ENCODE measurements at places on chromosomes 5 and 9.
A peak's percentile ranks its signal among the peaks of the same experiment; 100 is the strongest.

- no peak for DNase-seq
These were observed 240.5 kb upstream of the CHD1 start for GRCh38 chr5:99169309-99169708.

DNA sequence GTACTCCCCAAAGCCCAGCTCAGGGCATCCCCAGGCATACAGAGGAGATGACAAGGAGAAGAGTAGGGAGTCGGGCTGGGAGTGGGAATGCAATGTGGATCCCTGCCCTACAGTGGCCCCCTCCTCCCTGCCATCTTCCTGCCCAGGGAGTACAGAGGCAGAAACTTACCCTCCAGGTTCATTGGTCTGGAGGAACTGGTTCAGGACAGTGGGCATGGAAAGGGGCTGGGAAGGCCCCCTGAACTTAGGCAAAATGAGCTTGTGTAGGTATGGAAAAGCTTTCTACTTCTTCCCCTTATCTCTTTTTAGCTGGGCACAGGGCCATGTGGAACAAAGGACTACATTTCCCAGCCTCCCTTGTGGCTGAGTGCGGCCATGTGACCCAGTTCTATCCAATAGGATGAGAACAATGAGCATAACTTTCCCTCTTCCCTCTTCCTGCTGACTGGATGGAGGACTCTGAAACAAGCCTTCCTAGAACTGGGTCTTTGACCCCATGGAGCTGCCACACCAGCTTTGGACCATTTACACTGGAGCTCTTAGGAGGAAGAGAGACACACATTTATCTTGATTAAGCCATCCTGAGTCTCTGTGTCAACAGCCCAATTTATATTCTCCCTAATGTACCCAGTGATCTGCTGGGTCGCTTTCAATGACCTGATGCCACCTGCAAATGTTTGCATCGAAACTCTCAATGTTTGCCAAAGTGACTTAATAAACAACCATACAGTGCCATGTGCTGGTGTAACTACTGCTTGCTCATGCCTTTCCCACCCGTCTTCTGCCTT is 25.0 kb upstream of the HMCN2 start:
- peak; percentile 30 for DNase-seq

- DNase-seq = no peak
These were observed 188.8 kb downstream of the MEF2C start for GRCh38 chr5:88694023-88694679.

DNA sequence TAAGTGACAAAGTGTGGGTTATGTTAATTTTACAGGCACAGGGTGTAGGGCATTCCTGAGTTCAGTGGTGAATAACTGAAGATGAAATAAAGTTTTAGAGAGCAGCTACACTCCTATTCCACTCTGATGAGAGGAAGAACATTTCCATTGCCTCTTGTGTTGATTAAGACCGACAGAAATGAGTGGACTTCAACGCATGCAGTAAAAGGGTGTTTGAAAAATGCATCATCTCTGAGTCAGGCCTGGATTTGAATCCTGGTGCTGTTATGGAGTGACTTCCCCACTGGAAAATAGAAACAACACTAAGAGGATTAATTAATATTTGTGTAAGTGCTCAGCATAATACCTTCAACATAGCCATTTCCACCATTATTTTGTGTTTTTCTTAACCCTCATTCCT is 86.3 kb downstream of the PRR16 start:
- DNase-seq = no peak

- no peak for DNase-seq
These were observed 250.9 kb upstream of the ZNF608 start for GRCh38 chr5:124997186-124997893.

DNA sequence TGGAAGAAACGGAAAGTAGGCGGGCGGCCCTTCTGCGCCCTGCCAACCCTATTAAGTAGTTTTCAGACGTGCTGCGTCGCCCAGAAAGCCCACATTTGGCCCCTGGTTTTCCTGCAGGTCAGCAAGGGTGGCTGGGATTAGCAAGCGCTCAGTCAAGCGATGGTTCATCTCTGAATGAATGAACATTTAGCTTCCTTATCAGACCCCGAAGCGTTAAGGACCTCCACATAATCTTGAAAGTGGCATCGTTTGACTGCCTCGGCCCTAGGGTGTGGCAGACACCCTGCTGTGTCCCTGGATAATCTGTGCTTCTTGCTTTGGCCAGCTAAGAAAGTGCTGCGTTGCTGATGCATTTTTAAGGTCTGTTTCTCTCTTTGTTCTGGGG is 684 bp downstream of the TOR1B start:
- no peak for DNase-seq

DNA sequence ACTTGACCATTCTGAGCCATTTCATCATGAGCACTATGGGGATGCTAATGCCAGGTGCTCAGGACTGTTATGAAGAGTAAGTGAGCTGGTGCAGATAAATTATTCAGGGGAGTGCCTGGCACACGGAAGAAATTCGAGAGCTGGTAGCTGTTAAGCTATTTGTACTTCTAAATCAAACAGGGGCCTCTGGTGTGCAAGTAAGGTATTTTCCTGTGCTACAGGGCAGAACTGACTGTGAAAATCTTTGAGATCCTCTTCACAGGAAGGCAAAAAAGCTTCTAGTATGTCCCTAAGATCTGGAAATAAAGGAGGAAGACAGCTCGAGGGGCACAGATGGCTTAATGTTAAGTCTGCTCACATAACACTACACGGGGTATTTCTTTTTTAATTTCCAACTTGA is 106.3 kb upstream of the SPOCK1 start:
- no peak for DNase-seq

GRCh38 chr9:3151672-3152576 is 308.0 kb upstream of the PUM3 start:
- no peak for DNase-seq

DNA sequence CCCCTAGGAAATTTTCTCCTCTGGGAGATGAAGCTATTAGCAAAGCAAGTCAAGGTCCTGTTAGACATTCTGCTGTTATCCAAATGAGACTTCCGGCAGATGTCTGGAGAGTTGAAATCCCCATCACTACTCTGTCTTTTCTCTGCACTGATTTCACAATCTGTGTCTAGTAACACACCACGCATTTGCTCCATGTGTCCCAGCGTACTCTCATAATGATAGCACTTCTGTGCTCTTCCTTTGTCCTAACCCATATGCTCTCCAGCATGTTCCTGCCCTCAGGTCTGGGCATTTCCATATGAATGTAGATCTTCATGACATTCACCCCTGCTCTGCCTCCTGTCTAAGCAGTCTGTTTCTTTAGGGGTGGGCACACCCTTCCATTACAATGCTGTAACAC is 1949.0 kb upstream of the WWC1 start:
- peak; percentile 24 for DNase-seq

Data from fibroblast of skin of left biceps (primary cell).